ENCODE measurements at places on chromosomes 1 and 21.

DNA sequence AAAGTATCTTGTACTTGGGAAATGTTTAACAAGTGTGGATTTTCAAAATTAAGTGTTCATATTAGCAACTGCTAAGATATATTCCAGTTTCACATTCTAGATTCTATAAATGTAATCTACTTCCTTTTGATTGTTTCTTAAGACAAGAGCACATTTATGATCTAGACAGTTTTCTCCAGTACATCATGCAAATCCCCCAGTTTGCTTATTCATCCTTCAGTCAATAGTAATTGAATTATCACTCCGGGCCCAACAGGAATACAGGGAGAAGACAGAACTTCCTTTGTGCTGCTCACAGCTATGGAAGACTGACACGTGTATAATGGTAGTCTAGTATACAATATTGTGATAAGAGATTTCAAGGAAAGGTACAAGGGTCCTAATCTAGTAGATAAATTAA lies 14.5 kb downstream of the PLA2G4A start:
- DNase-seq: no peak
- no peaks in the 10 kb centered on the region for H3K27me3 ChIP-seq
- no peak overlapping the region for H3K4me3 ChIP-seq
- no peaks in the 10 kb centered on the region for H3K36me3 ChIP-seq
- H3K4me1 ChIP-seq: no peaks in the 10 kb centered on the region

DNA sequence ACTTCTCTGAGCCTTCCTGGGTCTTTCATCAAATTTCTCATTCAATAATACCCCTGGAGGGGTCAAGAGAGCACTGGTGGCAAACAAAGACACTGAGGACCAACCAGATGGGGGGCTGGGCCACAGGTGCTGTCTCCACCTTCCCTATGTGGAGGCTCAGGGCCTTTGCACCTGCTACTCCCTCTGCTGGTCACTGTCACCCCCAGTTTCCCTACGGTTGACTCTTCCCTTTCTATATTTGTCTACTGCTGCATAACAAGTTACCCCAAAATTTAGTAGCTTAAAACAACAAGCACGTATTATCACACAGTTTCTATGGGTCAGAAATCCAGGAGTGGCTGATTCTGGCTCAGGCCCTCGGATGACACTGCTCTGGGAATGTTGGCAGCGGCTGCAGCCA lies 138.8 kb upstream of the RUNX3 start:
- DNase-seq: no peak
- H3K36me3 ChIP-seq: no peaks in the 10 kb centered on the region
- no peak overlapping the region for H3K27ac ChIP-seq
- H3K4me3 ChIP-seq: no peak overlapping the region

DNA sequence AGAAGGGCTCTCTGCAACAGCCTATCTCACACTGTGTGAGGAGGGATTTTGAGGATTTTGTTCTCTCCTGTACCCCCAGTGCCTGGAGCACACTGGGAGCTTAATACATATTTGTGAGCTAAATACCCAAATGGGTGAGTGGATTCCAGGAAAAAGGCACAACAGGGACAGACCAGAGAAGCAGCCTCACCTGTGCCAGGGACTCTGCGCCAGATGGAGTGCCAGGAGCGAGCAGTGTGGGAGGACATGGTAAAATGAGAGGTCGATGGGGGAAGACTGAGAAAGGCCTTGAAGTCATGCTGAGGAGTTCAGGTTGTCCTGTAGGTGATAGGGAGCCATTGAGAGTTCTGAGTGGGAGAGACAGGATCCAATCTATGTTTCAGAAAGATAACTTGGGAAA lies 11.0 kb upstream of the KCNA2 start:
- no peaks in the 10 kb centered on the region for H3K36me3 ChIP-seq
- H3K4me1 ChIP-seq: no peaks in the 10 kb centered on the region
- peaks cover 12% of the 10 kb centered on the region for H3K27me3 ChIP-seq
- no peak overlapping the region for H3K27ac ChIP-seq
- no peak overlapping the region for H3K4me3 ChIP-seq

GRCh38 chr1:175599212-175599705 lies 144.1 kb downstream of the TNR start:
- no peaks in the 10 kb centered on the region for H3K4me1 ChIP-seq
- DNase-seq: no peak
- no peak overlapping the region for H3K27ac ChIP-seq
- H3K4me3 ChIP-seq: no peak overlapping the region

- H3K27me3 ChIP-seq: no peaks in the 10 kb centered on the region
- no peak overlapping the region for H3K27ac ChIP-seq
- no peaks in the 10 kb centered on the region for H3K4me1 ChIP-seq
- no peak for DNase-seq
- H3K36me3 ChIP-seq: no peaks in the 10 kb centered on the region
Measured at GRCh38 chr1:152013664-152014237, 20.1 kb upstream of the S100A10 start.

DNA sequence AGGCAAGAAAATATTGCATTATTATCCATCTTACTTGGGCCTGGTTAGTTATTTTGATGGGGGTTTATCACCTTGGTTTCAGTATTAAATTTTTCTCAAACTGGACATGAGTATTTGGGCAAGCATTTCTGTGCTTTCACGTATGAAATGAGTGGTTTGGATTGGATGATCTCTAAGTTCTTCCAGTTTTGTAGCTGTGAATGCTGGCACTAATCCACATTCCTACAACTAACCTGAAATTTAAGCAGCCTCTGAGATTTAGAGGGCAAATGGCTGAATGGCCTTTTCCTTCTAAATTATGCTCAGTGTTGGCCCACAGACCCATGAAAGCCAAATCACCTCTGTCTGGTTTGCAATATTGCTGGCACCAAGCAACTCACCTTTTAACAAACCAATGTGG lies 475.0 kb upstream of the B3GALT2 start:
- no peak overlapping the region for H3K27ac ChIP-seq
- no peaks in the 10 kb centered on the region for H3K27me3 ChIP-seq
- no peak for DNase-seq
- H3K36me3 ChIP-seq: no peaks in the 10 kb centered on the region
- no peak overlapping the region for H3K4me3 ChIP-seq

GRCh38 chr1:47725992-47726855 lies 271.0 kb downstream of the TRABD2B start:
- DNase-seq: peak; percentile 76
- no peak overlapping the region for H3K4me3 ChIP-seq
- peaks cover 8% of the 10 kb centered on the region for H3K4me1 ChIP-seq
- no peaks in the 10 kb centered on the region for H3K36me3 ChIP-seq
- no peak overlapping the region for H3K27ac ChIP-seq

DNA sequence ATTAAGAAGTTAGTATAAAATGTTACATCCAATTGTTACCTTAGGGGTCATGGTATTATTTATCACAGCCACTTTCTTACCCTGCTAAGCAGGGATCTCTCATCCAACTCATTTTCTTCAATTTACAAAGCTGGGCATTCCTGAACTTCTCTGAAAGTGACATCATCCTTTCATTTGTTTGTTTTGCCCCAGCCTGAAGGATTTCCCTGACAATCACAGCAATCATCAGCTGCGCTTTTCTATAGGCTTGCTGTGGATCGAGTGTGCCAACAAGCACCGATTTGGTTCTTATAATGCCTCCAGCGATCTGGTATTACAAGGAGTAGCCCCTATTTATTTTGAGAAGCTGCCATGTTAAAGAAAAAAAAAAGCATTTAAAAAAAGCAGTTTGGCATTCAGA lies 240.2 kb downstream of the USH2A start:
- H3K36me3 ChIP-seq: no peaks in the 10 kb centered on the region
- H3K27ac ChIP-seq: no peak overlapping the region
- H3K27me3 ChIP-seq: no peaks in the 10 kb centered on the region
- H3K4me1 ChIP-seq: no peaks in the 10 kb centered on the region
- H3K4me3 ChIP-seq: no peak overlapping the region

DNA sequence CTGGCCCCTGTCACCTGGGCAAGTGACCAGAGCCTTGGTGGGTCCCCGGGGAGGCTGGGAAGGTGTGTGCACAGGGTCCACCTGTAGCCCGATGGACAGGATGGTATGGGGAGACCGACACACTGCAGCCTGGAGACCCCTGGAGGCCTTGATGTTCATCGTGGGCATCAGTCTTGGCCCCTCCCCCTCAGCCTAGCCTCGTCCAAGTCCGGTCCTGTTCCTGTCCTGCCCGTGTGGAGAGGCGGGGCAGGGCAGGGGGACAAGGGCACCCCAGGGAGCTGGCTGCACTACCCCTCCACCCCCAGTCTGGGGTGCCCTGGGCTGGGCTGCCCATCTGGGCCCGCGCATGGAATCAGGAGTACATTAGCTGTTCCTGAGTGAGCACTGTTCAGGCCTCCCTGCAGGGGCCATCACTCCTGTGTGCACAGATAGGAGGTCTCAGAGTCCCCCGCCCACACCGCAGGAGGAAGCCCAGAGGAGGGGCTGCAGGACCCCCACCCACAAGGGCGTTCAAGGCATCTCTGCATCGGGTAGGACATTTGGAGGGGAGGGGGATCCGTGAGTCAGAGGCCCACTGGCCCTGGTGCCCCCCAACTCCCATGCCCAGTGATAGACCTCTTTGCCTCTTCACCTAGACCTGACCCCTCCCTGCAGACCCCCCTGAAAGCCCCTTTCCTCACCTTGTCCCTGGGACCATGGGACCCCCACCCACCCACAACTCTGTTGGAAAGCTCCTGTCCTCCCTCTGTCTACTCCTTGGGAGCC lies 63.2 kb downstream of the WNT9A start:
- no peak for DNase-seq
- no peaks in the 10 kb centered on the region for H3K36me3 ChIP-seq
- H3K27ac ChIP-seq: no peak overlapping the region
- no peaks in the 10 kb centered on the region for H3K27me3 ChIP-seq
- peaks cover 14% of the 10 kb centered on the region for H3K4me1 ChIP-seq

- no peaks in the 10 kb centered on the region for H3K27me3 ChIP-seq
- H3K4me1 ChIP-seq: peaks cover 18% of the 10 kb centered on the region
- H3K27ac ChIP-seq: peak overlapping the region; percentile 92
Measured at GRCh38 chr1:1020415-1021009, 592 bp downstream of the AGRN start.

DNA sequence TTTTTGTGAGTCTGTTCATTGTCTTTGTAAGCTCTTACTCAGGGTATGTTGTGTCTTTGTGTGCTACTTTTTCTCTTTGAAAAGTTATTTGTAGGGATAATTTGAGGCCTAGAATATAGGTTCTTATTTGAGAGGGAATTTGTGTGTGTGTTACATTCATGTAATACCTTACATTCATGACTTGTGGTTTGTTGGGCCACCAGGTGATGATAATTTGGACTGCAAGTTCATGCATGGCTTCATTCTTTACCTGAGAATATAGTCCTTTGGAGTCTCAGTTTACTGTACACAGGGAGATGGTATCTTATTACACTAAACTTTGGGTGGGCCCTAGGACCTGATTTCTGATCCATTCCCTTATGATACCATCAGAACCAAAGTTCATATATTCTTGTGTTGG lies 51.8 kb upstream of the FASLG start:
- H3K27ac ChIP-seq: no peak overlapping the region
- no peak overlapping the region for H3K4me3 ChIP-seq
- no peaks in the 10 kb centered on the region for H3K27me3 ChIP-seq
- no peaks in the 10 kb centered on the region for H3K4me1 ChIP-seq
- no peak for DNase-seq

GRCh38 chr1:92924501-92924900 lies 36.8 kb downstream of the DIPK1A start:
- no peak for DNase-seq
- no peak overlapping the region for H3K4me3 ChIP-seq
- H3K4me1 ChIP-seq: no peaks in the 10 kb centered on the region

DNA sequence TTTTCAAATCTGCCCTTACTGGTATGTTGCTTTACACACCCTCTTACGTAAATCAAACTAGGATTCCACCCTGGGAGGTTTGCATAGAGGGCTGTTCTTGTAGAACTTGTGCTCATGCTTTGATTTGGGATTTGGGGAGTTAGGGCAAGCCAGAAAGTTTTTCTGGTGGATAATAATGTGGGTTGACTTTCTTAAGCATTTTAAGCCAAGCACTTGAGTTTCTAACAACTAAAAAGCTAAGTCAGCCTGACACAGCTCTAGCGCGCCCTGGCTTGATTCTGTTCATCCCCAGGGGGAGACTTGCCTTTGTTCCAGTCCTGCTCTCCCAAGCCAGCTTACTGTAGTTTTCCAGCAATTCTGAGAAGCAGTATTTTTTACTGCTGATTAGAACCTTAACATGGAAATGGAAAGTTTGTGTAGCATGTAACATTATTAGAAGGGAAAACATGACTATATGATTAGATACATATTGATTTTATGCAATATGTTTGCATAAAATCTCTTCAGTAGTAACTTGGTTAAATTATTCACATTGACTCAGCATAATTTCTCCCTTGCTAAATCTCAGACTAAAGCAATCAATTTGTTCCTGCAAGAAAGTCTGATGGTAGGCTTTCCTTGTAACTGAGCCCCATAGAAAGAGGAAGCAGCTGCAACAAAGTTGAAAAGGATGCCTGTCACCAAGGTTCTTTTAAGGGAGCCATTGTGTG lies 11.0 kb upstream of the PGD start:
- DNase-seq: no peak
- peak overlapping the region; percentile 26 for H3K27ac ChIP-seq
- H3K4me1 ChIP-seq: no peaks in the 10 kb centered on the region
- H3K27me3 ChIP-seq: no peaks in the 10 kb centered on the region
- H3K4me3 ChIP-seq: no peak overlapping the region
- no peaks in the 10 kb centered on the region for H3K36me3 ChIP-seq

DNA sequence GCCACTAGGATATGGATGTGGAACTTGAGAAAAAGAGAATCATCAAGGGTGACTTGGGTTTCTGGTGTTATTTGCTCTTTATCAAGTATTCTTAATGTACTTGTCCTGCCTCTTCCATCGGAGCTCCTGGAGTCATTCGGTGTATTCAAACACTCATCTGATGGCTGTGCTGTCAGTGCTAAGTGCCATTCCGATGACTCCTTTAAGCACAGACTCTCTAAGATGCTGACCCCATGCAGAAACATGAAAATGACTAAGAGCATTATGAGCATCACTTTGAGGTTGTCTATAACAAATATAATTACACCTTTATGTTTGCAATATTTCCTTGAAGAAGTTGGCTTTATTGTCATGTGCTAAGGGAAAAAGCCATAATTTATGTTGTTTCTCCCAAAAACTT lies 11.3 kb upstream of the RPL5 start:
- no peaks in the 10 kb centered on the region for H3K4me1 ChIP-seq
- no peak overlapping the region for H3K27ac ChIP-seq
- no peak overlapping the region for H3K4me3 ChIP-seq
- no peak for DNase-seq
- H3K27me3 ChIP-seq: no peaks in the 10 kb centered on the region

DNA sequence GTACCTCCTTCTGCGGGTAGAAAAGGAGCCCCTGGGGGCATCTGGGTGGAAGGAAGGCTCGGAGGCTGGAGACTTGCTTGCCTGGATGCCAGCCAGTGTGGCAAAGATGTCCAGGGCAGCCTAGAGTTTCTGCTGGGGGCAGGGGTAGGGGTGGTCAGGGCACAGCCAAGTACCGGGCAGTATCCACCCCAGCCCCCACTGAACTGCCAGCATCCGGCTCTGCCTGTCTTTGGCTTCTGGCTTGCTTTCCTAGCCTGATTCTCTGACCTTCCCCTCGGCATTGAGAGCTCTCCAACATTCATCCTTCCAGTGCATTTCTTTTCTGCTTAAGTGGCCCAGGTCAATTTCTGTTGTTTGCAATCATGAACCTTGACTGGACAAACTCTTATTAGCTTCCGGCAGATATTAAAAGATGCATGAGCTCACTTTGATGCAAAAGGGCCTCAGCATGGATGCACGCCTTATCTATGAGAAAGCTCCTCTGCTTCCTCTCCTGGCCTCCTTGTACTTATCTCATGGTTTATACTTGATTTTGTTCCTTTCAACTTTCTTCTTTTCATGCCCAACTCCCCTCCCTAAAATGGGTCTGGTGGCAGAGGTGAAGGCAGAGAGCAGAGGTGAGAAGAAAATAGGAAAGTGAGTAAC lies 116.9 kb downstream of the HLCS start:
- no peaks in the 10 kb centered on the region for H3K27me3 ChIP-seq
- H3K4me1 ChIP-seq: no peaks in the 10 kb centered on the region
- H3K27ac ChIP-seq: no peak overlapping the region

- no peak overlapping the region for H3K4me3 ChIP-seq
- no peaks in the 10 kb centered on the region for H3K36me3 ChIP-seq
- no peak for DNase-seq
- H3K27me3 ChIP-seq: no peaks in the 10 kb centered on the region
Measured at GRCh38 chr1:198806861-198807260, 168.0 kb downstream of the PTPRC start.
